Kidney capillary endothelial cell (primary cell): ENCODE measurements at places on chromosomes 16 and 17.
A peak's percentile ranks its signal among the peaks of the same experiment; 100 is the strongest.

DNA sequence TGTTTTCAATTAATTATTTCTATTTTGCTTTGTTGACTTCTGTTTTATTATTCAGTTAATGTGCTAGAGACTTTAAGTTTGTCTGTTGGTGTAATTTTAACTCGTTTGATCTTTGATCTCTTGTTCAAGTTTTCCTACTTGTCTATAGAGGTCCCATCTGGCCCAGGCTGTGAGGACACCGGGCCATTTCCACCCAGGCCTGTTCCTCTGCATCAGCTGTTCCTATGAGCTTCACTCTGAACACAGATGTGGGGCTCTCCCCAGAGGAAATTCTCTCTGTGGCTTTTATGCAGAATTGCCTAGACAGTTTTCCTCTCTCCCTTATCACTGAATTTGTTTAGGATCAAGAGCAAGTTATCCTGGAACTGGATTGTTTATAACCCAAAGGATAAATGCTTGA lies 44.7 kb downstream of the MYO18A start:
- DNase-seq: no peak

- no peak for DNase-seq
Measured at GRCh38 chr16:67150047-67150832, 558 bp downstream of the B3GNT9 start.

DNA sequence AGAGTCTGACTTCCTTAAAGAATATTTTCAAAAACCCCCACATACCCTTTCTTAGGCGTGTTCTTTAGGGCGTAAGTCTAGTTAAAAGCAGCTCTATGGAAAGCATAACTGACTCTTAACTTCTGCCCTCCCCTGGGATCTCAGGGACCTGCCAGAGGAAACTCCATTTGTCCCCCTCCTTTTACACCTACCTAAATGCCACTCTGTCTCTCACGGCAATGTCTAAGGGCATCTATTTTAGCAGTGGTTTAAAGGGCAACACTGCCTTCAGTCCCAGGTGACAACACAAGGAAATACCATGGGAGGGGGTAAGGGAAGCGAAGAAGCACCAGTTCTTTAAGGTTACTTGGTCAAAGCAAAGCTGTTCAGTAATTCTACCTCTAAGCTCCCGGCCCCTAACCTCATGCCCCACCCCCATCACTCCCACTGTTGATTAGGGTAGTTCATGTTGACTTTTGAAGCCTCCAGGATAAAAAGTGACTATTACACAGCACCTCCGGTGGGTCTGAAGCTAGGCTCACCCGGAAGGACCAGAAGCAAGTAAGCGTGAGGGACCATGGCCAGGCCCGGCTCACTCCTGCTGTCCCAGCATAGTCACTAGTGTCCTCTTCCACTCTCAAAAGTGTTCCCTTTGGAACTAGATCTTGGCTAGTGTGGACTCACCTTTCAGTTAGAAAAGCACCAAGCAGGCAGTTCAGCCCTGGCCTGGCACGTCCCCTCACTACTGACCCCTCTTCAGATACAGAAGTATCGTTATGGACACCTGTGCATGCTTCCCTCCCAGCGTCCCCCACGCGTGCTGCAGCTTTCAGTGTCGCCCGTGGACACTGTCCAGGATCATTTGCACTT lies 47.1 kb downstream of the CYTH1 start:
- no peak for DNase-seq

DNA sequence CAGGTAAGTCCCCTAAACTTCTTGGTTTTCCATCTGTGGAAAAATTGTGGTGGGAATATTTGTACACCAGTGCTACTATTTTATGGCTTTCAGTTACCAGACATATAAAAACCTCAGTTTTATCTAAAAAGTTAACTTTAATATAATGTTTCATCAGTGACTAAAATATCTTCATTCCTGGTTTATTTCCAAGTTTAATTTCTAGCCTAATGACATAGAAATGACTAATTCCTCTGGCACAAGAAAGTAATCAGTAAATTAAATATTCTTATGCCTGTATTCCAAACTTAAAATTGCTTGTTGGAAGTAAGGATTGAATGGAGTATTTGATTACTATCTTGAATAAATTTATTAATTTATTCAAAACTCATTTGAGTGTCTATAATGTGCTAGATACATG lies 757.0 kb downstream of the CDH11 start:
- no peak for DNase-seq

DNA sequence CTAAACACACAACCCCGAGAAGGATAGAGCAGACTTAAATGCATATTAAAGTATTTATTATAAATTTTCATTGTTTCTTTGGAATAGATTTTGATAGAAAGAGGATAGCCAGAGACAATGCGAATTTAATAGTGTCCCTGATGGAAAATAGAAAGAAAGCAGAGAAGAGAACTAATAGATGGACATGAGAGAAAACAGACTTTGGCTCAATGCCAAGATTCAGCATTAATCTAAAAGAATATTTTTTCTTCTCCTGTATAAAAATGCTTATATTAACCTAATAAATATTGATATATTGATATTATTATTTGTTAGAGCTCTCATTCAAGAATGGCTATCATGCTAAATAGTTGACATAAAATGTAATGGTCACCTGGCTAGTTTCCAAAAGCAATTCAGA lies 173.4 kb downstream of the KIF2B start:
- no peak for DNase-seq

GRCh38 chr16:1488054-1488601 lies 616 bp downstream of the PTX4 start:
- no peak for DNase-seq

DNA sequence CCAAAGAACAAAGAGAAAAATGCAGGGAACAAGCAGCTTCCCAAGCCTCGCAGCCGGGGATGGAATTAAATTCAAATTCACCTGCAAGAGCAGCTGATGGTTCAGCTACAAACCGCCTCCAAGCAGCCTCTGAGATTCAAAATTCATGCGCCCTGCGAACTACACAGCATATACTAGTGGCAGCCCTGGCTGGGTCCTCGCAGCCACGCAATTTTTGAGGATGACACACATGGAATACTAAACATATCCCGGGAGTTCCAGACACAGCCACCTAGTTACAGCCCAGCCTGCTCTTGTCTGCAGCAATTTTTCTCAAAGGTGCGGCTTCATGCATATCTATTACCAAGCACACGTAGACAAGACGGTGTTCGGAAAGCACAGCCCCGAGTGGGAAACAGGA lies 35.9 kb upstream of the KIFC3 start:
- DNase-seq: no peak

GRCh38 chr17:45342306-45342705 lies 25.5 kb upstream of the MAP3K14 start:
- no peak for DNase-seq

DNA sequence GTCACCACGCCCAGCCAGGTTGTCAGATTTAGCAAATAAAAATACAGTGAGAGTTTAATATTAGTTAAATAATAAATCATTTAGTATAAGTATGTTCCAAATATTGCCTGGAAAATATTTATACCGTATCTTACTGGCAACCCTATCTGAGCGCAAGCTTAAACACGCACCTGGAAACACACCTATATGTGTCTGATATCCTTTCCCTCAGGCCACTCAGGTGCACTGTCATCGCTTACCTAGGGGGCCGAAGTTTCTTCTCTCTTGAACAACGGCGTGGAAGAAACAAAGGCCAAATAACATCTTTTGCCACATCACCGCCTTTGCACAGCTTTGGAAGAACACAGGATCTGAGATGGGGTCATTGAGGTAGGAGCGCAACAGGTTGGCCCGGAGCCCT lies 54.0 kb downstream of the LYRM1 start:
- DNase-seq: no peak

DNA sequence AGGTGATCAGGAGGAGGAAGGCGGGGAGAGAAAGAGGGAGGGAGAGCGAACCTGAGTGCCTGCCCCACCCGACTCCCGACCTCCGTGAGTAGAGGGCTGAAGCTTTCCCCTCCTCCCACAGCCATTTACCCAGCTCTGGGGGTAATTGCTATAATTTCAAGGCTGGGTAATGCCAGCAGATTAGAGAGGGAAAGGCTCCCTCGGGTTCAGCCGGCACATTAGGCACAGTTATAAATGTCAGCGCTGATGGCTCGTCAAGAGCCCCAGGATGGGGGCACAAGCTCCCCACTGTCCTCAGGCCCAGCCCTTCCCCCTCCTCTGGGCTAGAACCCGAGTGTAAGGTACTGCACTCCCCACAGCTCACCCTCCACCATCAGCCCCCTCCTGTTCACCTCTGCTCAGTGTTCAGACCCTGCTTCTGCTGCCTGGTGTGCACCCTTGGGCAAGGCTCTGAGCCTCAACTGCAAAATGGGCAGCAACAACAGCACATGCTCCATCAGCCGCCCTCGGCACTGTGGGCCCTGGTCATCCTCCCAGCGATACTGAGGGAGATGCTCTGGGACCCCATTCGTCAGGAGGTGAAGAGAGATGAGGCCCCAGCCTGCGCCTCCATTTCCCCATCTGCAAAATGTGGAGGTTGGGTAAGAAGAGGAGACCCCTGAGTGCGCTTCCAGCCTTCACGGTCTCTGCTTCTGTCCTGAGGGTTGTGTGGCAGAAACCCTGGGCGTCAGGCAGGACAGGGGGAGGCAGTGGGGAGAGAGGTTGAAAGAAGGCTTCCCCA lies 77.2 kb downstream of the NT5M start:
- DNase-seq: no peak

GRCh38 chr16:556474-557173 lies 3.6 kb upstream of the PRR35 start:
- DNase-seq: no peak

GRCh38 chr17:43900183-43900857 lies 7.0 kb downstream of the MPP2 start:
- peak; percentile 68 for DNase-seq

GRCh38 chr17:75889454-75889853 lies 7.3 kb downstream of the TRIM65 start:
- peak; percentile 69 for DNase-seq

DNA sequence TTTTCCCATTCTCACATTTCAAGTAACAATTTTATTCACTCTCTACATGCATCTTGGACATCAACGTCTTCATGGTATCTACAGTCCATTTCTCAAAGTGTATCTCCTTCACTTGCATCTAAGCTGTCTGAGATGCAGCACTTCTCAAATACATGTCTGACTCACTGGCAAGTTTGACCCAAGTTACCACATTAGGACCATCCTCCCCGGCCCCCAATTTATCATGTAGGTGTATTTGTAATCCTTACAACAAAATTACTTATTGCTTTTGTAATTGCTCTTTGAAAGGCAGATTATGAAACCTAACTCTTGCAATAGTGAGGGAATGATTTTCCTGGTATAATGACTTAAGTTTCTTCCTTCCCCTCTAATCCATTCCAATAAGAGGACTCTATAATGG lies 28.9 kb upstream of the ULK2 start:
- no peak for DNase-seq

DNA sequence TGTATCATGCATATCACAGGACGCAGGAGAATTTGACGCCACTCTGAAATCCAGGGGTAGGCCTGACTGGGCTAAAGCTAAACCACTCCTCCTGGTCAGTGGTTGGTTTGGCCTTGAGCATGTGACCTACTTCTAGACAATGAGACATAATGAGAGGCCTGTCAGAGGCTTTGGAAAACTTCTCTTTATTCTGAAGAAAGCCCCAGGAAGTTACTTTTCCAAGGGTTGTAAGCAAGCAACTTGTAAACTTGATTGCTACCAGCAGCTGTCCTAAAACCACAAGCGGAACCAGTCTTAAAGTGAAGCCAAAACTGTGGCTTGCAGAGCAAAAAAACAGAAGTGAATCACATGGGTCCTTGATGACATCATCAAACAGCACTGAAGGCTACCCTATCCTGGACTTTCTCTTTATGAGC lies 138.2 kb upstream of the COX10 start:
- no peak for DNase-seq

GRCh38 chr17:37608351-37609169 lies 658 bp downstream of the SYNRG start:
- peak; percentile 42 for DNase-seq

- DNase-seq: no peak
Measured at GRCh38 chr16:49828533-49829267, 27.2 kb downstream of the ZNF423 start.

DNA sequence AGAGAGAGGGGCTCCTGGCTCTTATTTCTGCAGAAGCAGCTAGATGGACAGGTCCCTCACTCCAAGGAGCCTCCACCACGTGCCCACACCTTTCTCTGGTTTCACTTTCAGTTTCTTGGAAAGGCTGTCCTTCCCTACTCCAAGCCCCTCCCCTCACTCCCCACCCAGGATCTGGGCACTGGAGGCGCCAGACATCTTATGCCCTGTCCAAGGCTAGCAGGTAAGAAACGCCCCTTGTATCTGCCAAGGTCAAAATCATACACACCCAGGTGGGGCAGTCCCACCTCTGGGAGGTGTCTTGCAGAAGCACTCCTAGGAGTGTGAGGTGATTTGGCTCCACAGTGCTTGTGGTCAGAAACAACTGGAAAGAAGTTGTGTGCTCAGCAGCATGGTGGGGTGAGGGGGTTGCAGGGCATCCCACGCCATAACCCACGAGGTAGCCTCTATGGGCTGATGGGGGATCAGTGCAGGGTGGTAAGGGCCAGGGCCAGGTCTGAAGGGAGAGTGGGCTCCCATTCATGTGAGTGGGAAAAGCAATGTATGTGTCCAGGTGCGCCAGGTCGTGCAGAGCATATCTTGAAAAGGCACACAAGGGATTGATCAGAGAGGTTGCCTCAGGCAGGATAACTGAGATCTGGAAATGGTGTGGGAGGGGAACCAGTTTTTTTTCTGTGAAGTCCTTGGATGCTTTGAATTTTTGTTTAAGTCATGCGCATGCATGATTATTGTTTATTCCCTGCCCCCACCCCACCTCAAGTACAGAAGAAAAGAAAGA lies 31.8 kb upstream of the PRM1 start:
- no peak for DNase-seq

GRCh38 chr17:2571523-2572303 lies 21.7 kb upstream of the PAFAH1B1 start:
- no peak for DNase-seq

DNA sequence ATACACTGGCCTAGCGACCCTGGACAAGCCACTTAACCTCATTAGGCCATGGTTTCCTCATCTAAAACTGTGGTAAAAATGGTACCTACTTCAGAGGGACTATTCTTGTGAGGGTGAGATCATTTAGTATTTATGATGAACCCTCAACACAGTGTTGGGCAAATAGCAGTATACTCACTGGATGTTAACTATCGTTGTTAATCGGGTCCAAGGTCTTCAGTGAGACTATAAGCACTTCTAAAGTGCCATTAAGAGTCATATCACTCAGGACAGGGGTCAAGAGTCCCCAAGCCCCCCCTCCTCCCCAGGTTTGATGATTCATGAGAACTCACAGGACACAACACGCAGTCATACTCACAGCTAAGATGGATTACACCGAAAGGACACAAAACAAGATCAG lies 11.0 kb downstream of the TK2 start:
- DNase-seq: no peak
